ENCODE measurements at places on chromosomes 1 and 21. TPM values are rescaled to one million over a fixed set of nuclear protein-coding genes. Genes with fewer than 3 reads are reported as not detected.

DNA sequence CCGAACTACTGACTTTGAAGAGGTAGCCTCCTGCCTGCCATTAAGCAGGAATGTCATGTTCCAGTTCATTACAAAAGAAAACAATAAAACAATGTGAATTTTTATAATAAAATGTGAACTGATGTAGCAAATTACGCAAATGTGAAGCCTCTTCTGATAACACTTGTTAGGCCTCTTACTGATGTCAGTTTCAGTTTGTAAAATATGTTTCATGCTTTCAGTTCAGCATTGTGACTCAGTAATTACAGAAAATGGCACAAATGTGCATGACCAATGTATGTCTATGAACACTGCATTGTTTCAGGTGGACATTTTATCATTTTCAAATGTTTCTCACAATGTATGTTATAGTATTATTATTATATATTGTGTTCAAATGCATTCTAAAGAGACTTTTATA lies 159.8 kb upstream of the SGIP1 start:
- no peak for DNase-seq

DNA sequence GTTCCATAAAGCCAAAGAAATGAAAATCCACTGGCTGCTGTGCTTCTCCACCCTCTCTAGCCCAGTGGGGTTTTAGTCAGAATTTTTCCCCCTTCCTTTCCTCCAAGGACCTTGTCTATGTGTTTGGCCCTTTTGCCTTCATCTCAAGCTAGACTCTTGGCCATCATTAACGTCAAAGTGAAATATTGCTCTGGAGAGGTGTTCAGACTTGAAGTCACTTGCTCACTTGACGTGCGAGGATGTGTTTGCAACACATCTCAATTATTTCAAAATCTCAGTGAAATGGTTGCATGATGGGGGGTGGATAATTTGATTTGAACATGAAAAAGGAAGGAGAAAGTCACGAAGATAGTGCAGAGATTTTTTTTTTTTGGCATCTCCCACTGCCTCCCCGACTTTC lies 13.6 kb downstream of the EVA1C start:
- no peak for DNase-seq

The OR2T2 gene
- total RNA-seq, result not detected

DNA sequence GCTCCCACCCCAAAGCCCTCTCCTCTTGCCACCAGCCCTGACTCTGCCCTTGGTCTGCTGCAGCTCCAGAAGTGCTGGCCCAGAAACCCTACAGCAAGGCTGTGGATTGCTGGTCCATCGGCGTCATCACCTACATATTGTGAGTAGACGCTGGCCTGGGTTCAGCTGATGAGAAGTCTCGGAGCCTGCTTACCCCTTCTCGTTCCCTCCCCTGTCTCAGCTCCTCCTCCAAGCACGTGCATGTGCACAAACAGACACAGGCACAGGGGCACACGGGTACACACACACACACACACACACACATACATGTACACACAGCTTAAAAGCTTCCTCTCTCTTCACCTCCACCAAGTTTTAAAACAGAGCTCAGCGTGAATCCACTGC lies 24.3 kb downstream of the CAMK1G start:
- DNase-seq, result no peak

GRCh38 chr1:229657993-229658755 lies 32.1 kb downstream of the URB2 start:
- DNase-seq, result no peak

DNA sequence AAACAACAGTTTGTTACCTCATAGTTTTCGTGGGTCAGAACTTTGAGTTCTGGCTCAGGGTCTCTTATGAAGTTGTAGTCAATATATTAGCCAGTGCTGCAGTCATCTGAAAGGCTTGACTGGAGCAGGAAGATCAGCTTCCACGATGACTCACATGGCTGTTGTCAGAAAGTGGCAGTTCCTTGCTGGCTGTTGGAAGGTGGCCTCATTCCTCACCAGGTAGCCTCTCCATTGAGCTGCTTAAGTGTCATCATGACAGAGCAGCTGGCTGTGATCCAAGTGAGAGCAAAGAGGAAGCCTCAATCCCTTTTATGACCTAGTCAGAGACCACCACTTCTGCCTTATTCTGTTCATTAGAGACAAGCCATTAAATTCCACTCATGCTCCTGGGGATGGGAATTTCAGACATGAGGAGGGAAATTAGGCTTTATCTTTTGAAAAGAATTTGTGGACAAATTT lies 5.6 kb downstream of the OSBPL9 start:
- DNase-seq, result no peak

GRCh38 chr21:45290948-45291612 lies 3.4 kb upstream of the POFUT2 start:
- no peak for DNase-seq

GRCh38 chr1:32886004-32886827 lies at the start of gene HPCA:
Gene HPCA (plus strand): TSS chr1:32886491. CDS start chr1:32888899, 2,408 bp downstream.
- peak; percentile 72 for DNase-seq

The LCK gene
- total RNA-seq, result 0.51 TPM

The SPRR4 gene
- not detected for total RNA-seq

GRCh38 chr1:44832056-44832705 lies 10.9 kb downstream of the PTCH2 start:
- no peak for DNase-seq

GRCh38 chr1:156923670-156924477 lies 3.4 kb downstream of the LRRC71 start:
- DNase-seq, result peak; percentile 37

DNA sequence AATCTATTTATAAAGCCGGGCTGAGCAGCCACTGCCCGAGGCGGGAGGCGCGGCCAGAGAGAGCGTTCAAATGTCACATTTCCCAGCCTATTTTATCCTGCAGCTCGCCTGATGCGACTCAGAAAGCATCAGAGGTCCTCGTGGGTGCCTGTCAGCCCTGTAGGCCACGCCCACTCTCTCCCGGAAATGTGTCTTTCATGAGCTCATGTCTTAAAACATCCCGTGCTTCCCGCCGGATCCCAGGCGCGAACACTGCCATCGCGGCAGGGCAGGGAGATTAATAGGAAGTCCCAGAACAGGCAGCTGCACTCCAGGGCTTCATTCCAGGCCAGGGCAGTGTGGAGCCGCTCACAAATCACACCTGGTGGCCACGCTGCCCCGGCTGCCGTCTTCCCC lies 117.5 kb downstream of the PRDM16 start:
- DNase-seq, result peak; percentile 87

DNA sequence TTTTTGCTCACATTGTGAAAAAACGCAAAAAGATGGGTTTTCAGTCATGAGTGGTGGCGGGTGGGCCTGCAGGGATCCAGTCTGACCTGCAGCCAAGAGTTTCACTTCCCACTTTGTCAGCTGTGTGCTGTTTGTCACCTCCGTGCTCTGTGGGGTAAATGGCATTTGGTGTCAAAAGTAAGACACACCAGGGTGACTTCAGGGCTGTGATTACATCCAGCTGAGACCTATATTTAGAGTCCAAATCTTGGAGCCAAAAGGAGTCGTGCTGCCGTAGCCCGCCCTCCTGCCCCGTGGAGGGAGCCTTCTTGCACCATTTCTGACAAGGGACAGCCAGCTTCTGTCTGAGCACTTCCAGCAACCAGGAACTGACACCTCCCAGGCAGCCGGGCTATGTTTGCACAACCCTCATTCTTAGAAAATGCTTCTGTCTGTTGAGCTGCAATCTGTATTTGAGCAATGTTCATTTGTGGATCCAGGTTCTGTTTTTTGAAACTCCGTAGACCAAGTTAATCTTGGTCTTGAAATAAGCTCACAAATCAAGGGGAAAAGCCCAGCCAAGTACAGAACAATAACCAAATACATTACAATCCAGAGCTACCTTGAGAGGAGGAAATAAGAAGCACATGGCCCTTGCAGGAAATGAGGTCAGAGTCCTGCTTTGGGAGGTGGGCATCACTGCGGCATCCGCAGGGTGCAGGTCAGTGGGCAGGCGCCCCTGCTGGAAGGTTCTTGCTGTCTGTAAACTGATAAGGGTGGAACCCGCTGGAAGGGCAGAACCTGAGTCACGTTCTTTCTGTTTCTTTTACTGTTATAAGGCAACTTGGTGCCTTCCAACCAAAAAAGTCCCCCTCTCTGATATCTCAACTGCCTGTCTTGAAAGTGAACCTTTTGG lies 14.4 kb downstream of the ABCG1 start:
- peak; percentile 88 for DNase-seq

- no peak for DNase-seq
These were observed 39.8 kb upstream of the HNRNPU start for GRCh38 chr1:244904119-244904518.

GRCh38 chr1:35557118-35557610 lies at the start of gene KIAA0319L:
Gene KIAA0319L (minus strand): TSS chr1:35557403. CDS start chr1:35554491, 2,912 bp downstream.
- peak; percentile 93 for DNase-seq

DNA sequence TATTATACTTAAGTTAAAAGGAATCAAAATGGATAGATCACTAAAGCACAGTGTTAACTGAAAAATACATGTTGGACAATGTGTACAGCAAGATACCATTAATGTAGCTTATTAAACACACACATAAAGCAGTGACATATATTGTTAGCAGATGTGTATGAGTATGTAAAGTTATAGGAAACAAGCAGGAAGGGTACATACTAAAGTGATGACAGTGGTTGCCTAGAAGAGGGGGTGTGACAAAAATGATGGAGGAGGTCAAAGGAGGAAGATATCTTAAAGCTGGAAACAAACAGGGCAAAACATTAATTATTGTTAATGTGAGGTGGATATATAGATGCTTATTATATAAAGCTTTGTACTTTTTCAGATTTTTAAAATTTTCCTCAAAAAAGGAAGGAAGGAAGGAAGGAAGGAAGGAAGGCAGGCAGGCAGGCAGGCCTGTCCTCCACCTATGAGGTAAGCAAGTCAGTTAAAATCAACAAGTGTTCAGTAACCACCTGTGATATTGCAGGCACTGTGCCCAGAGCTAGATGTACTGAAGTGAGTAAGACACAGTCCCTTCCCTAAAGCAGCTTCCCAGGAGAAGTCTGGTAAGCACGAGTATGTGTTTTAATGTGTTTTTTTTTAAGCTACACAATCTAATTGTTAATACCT lies 252.9 kb upstream of the NR5A2 start:
- no peak for DNase-seq

GRCh38 chr21:33794596-33794995 lies 121.0 kb downstream of the ATP5PO start:
- DNase-seq, result no peak

- no peak for DNase-seq
These were observed 96.6 kb downstream of the FOXD2 start for GRCh38 chr1:47534436-47534835.

DNA sequence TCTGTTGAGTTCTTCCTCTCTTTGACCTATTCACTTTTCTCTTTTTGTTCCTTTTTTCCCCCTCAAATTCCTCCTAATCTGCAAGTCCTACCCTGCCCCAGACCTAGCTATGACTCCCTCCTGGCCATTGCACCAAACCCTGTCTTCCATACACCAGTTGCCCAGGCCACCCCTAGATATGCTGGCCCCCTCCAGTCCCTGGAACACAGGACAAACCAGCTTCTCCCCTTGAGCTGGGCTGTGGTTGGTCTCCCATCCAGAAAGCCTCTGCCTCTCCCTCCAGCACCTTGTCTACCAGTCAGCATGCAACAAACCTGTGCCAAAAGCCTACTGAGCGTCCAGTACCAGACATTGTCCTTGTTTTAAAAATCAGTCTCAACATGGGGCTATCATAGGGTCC lies 59.4 kb downstream of the ELK4 start:
- no peak for DNase-seq

The SFN gene
- not detected for total RNA-seq

GRCh38 chr21:39384674-39385298 lies 35.9 kb upstream of the HMGN1 start:
- no peak for DNase-seq

DNA sequence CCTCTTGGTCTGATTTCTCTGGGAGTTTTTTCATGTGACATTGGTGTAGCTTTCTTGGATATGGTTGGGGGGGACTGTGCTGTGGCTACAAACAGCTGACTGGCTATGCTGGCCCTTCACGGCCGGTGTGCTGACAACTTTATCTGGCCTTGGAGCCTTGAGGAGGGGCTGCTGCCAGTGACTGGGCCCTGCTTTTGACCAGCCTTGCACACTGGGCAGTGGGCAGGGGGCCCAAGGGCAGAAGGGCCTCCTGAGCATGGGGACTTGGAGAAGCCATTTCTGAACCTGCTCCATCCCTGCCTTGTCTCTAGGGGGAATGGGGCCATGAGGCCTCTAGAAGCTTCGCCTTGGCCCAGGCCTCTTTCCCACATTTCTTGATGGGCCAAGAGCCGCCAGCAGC lies 139.6 kb downstream of the CAMTA1 start:
- no peak for DNase-seq

The PTGFR gene
- 0.73 TPM for total RNA-seq

DNA sequence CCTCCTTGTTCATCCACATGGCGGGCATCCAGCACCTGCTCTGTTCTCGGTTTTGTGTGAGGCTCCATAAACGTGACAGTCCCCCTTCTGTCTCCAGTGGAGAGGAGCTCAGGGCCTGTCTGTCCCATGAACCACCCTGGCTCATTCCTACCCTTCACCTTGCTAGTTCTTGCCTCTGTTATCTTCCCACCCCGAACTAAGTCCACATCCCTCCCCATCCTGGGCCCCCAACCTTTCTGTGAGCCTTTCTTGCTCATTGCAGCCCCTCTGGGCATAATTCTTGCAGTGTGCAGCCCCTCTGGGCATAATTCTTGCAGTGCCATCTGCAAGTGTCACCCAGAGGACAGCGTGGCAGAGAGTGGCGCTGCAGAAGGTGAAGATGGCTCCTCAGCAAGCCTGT lies 216.7 kb upstream of the TMEM51 start:
- no peak for DNase-seq
